H4 (cell line): ENCODE measurements at places on chromosomes 7 and 10. TPM values are rescaled to one million over a fixed set of nuclear protein-coding genes. Genes with fewer than 3 reads are reported as not detected.
A peak's percentile ranks its signal among the peaks of the same experiment; 100 is the strongest.

DNA sequence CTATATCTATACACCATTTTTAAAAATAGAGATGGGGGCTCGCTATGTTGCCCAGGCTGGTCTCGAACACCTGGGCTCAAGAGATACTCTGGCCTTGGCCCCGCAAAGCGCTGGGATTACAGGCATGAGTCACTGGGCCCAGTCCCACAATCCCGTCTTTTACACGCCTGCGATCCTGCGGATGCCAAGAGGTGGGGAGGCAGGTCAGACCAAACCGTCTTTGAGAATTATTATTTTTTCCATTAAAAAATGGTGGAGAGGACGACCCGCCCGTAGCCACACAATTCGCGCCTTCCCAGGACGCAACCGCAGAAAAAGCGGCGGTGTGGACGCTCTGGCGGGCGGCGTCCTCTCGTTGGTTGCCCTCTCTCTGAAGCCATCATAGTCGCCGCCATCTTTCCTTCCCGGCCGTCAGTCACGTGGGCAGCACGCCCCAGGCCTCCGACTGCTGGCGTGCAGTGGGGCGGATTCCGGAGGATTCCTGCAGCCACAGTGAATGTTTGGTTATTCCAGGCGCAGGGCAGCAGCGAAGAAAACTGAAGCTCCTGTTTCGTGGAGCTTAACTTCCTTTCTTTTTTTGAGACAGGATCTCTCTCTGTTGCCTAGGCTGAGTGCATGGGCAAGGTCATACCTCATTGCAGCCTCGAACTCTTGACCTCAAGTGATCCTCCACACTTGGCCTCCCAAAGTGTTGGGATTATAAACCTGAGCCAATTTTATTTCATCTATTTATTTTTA is 9.9 kb upstream of the EPHB4 start:
- DNase-seq: peak; percentile 94

DNA sequence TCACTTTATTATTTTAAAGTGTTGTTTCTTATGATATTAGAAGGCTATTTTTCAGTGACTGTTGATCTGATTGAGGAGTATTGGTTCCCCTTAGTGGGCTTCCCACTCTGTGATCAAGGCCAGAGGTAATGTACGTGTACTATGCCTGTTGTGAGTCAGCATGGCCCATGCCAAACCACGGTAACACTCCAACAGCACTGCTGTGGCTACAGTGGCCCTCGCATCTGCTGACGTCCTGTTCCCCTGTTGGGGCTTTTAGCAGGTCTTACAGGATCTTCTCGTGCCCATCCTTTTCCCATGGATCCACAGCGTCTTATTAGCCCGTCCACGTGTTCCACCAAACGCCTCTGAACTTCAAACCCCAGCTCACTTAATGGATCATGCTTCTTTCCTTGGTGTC is 964.6 kb upstream of the CELF2 start:
- DNase-seq: no peak

- DNase-seq: no peak
Measured at GRCh38 chr7:34236057-34236456, 330.7 kb downstream of the BMPER start.

The LEP gene
- total RNA-seq: not detected in 2 replicates

GRCh38 chr7:113550966-113551365 is 367.8 kb downstream of the PPP1R3A start:
- no peak for DNase-seq

- no peak for DNase-seq
Measured at GRCh38 chr7:32941181-32941580, 16.1 kb upstream of the FKBP9 start.

The CLDN4 gene
- 1.2 and 4.0 TPM in 2 replicates for total RNA-seq

GRCh38 chr7:2086229-2086628 is 146.5 kb downstream of the MAD1L1 start:
- no peak for DNase-seq

GRCh38 chr10:127080317-127080716 is 116.1 kb downstream of the INSYN2A start:
- no peak for DNase-seq

GRCh38 chr7:139521439-139521838 is 2.0 kb upstream of the CLEC2L start:
- no peak for DNase-seq

DNA sequence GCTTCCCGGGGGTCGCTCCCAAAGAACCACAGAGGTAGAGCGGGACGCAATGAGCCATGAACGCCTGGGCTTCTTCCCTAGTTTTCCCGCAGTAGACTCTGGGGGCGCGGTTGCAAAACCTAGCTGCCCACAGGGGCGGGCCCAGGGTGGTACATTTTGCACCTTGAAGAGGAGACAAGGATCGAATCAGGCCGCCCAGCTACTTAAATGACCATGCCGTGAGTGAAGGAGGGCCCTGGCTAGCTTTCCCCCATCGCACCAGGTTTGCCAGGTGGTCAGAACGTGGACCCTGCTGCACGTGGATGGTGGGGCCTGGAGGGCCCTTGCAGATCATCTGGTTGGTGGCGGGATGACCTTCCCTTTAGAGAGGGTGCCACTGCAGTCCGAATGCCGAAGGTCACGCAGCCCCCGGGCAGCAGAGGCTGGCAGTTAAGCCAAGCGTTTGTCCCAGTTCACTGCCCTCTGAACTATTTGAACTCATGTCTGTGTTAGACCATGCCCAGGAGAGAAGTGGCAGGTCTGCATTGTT is 604 bp upstream of the SHTN1 start:
- DNase-seq: no peak

DNA sequence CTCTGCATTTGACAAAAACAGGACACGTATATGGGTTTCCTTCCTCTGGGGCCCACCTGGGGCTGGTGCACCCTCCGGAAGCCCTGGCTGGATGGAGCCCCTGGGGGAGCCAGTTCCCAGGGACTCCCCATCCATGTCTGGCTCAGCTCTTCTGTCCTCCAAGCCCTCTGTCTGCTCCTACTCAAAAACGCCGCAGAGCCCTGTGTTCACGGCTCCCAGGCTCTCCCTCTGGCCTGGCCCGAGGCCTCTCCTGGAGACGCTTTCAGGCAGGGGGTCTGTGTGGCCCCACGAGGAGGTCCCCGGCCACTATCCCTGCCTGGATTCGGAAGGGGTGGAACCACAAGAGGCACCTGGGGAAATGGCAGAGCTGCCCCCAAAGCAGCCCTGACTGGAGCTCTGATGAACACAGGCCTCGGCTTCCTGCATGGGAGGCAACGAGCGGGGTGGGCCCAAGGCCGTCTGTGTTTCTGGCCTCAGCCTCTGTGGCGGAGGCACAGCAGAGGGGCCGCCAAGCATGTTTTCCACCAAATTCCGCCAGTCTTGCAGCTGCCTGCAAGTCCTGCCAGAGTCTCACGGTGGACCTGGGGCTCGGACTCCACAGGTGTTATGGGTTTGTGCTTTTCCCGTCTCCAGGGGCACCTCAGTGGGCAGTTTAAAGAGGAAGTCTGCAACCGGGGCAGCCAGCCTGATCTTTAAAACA is 22.6 kb upstream of the INPP5A start:
- no peak for DNase-seq

The ADRB1 gene
- total RNA-seq: 1.1 and 1.9 TPM in 2 replicates

The HOXA13 gene
- total RNA-seq: 5.9 and 7.4 TPM in 2 replicates

The TSPAN13 gene
- 55.0 and 80.5 TPM in 2 replicates for total RNA-seq

DNA sequence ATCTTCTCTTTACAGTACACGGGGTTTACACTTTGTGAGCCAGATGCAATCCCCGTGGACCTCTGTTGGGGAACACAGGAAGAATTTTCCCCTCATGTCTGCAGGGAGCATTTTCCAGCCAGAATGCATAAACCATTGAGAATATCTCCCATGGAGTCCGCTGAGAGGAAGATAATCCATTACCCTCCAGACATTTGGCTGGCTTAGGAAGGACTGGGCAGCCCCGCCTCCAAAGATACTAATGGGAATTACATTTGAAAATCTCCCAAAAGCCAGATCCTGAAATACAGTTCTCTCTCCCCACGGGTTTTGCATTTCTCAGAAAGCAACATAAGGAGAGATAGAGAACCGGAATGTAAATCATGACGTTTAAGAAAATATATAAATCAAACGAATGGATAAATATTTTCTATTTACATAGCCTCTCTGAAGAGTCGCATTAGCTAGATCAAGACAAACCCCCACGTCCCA is 53.5 kb downstream of the TRIL start:
- peak; percentile 37 for DNase-seq

- DNase-seq: no peak
Measured at GRCh38 chr7:138750901-138751464, 46.8 kb upstream of the TMEM213 start.

The PAPOLB gene
- total RNA-seq: 0.02 TPM in 1 of 2 replicates, not detected in the other

DNA sequence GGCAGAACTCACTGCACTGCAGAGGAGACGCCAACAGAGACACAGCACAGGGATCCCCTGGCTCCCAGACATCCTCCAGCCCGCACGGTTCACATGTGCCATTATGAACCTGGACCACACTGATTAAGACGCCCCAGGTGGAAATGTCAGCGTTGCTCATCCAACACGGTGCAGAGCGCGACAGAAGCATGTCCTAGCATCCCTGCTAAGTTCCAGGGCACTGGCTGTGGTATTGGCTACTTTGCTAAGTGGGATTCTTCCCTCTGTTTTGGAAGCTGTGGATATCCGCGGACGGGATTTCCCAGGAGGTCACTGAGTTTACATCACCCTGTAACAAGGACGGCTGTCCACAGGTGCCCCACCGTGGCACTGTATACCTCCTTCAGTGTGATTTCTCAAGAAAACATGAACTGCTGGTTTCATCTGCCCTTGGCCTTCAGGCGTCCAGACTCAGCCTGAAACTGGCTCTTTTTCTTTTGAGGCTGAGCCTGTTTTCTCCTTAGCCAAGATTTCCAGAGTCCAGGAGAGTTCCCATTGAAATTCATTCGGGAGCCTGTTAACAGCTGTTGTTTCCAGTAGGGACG is 324.0 kb downstream of the WDR37 start:
- no peak for DNase-seq

DNA sequence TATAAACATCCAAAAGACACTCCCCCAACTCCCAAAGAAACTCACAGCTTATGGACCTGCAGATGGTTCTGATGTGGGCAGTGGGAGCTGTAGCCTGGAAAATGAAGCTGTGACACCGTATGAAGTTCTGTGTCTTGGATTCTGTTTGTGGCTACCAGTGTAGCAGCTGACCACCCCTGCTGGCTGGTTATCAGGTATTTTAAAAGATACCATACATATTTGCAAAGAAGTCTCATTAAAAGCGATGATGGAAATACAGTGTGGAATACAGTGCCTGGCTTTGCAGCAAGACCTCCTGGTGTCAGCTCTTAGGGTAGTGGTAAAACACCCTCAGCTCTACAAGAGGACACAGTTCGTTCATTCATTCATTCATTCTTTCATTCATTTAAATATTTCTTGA is 194.3 kb upstream of the PRKCQ start:
- no peak for DNase-seq

The TMEM176B gene
- total RNA-seq: 0.27 and 0.76 TPM in 2 replicates

The PRSS1 gene
- total RNA-seq: not detected in 2 replicates

- DNase-seq: peak; percentile 30
Measured at GRCh38 chr7:126185959-126186580, 1066.7 kb downstream of the GRM8 start.

The LBX1 gene
- total RNA-seq: not detected in 2 replicates

The SPDYE2B gene
- total RNA-seq: not detected in 2 replicates

DNA sequence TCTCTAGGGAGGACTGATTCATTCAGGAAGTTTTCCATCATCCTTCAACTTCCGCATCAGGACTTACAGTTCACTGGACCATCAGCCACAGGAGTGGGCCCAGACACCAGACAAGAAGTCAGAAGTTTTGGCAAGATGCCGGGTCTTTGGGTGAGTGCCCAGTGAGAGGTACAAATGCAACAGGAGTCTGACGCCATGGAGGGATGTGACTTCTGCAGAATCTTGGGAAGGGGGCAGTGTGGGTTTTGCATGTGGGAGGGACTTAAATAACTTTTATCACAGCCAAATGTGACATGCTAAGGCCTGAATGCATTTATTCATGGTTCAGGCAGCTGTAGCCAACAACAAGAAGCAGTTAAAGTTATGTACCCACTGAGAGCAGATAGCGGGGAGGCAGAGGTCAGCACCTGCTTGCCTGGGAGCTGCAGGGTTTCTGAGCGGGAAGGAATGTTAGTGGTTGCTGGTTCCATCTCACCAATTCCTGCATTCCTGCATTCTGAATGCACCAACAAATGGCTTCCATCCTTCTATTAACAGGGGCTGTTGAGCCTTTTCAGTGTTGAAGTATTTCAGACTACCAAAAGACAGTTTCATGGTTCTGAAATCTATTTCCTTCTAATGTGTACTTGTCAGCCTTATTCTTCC is 375.2 kb downstream of the PAXIP1 start:
- DNase-seq: no peak

DNA sequence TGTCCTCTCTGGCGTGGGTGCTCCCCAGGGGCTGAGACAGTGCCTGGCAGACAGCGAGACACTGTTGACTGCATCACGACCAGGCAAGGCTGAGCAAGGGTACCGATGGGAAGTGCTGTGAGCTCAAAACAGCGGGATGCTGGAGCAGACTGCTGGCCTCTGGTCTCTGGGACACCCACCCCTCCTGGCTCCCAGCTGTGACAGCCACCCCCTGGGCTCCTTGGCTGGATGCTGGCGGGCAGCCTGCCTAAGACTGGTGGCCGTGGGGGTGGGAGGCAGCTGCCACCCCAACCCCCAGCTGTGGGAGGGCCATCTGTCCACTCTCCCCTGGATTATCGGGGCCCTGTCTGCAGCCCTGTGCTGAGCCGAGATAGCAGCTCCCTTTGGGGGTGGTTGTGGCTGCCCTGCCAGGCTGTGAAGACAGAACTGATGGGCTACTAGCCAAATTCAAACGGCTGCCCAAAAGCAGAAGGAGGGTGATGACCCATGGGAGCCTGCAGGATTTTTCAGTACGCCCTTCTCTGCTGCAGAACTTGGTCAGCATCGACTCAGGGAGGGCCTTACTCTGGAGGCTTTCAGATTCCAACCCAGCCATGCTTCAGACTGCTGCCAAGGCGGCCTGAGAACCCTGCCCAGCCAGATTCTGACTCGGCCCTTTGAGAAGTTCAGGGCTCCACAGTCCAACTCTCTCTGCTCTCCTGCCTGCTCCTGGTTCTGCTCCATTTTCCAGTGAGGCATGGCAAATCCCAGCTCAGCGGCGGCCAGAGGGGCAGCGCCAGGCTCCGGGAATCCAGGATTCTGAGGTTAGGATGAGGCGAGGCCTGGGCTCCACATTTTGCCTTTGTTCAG is 125.3 kb downstream of the NEURL1 start:
- no peak for DNase-seq

DNA sequence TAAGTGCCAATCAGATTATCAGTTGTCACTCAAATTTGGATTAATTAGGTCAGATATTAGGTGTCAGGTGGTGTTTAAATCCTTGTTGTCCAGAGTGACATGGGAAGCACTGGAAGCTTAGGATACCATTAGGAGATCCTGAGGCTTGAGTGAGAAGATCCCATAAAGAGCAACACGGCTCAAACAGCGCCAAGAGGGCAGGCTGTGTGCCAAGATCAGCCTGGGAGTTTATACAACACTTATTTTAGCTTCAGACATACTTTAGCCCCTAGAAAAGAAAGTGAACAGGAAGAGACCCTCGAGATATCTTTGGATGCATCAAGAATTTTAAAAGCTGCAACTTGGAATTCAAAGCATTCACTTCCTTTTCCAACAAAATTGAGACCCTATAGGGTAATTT is 14.2 kb upstream of the ACTA2 start:
- no peak for DNase-seq

The PIK3AP1 gene
- 0.43 TPM in 1 of 2 replicates, not detected in the other for total RNA-seq

- no peak for DNase-seq
Measured at GRCh38 chr10:112716076-112716475, 234.0 kb upstream of the TCF7L2 start.

The JMJD1C gene
- total RNA-seq: 16.3 and 31.5 TPM in 2 replicates
